ENCODE measurements at places on chromosomes 6 and 20. TPM values are rescaled to one million over a fixed set of nuclear protein-coding genes. Genes with fewer than 3 reads are reported as not detected.

HUS1B gene
- 0.33 TPM for total RNA-seq

TINAG gene
- 0.76 TPM for total RNA-seq

CYP39A1 gene
- 7.5 TPM for total RNA-seq

TREM2 gene
- 2.8 TPM for total RNA-seq

SMAP1 gene
- total RNA-seq, result 43.1 TPM

SLC13A3 gene
- 2.4 TPM for total RNA-seq

ENPP3 gene
- total RNA-seq, result 1.0 TPM

ARMH2 gene
- not detected for total RNA-seq

CTAGE9 gene
- 0.20 TPM for total RNA-seq

MTFR2 gene
- total RNA-seq, result 2.9 TPM

FOXC1 gene
- total RNA-seq, result 1.1 TPM

PLCB4 gene
- 15.0 TPM for total RNA-seq

DEF6 gene
- total RNA-seq, result 3.7 TPM

TRIM15 gene
- 2.6 TPM for total RNA-seq

CCDC170 gene
- 1.2 TPM for total RNA-seq

NNAT gene
- total RNA-seq, result not detected

FANCE gene
- 8.7 TPM for total RNA-seq

PRSS35 gene
- 36.2 TPM for total RNA-seq

NKX2-4 gene
- total RNA-seq, result not detected

ME1 gene
- 19.8 TPM for total RNA-seq

CGA gene
- 43.8 TPM for total RNA-seq

STXBP5 gene
- 28.2 TPM for total RNA-seq

Data from hepatocyte (in vitro differentiated cells).